Keratinocyte (primary cell): ENCODE measurements at places on chromosomes 2 and 18.

DNA sequence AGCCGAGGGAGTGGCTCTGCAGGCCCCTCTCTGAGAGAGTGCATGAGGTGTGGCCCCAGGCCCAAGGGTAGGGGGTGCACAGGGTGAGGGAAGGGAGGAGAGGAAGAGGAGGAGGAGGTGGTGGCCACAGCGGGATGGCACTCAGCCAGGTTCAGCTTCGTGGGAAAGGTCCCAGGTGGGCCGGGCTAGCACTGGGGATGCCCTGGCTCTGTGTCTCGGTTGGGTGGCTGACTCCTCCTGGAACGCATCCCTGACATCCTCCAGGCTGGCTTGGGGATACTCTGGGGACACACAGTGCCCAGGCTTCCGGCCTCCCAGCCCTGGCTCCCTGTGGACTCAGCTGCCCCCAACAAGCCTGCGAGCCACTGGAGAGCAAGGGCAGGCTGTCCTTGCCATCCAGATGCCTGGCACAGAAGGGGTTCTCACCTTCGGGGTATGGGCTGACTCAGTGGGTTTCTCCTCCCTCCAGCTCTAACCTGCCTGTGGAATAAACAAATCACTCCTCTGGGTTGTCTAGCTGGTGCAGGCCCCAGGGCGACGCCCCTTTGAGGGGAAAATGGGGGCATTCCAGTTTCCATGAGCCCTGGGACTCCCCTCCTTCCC is 582 bp upstream of the ZAP70 start:
- DNase-seq = no peak

DNA sequence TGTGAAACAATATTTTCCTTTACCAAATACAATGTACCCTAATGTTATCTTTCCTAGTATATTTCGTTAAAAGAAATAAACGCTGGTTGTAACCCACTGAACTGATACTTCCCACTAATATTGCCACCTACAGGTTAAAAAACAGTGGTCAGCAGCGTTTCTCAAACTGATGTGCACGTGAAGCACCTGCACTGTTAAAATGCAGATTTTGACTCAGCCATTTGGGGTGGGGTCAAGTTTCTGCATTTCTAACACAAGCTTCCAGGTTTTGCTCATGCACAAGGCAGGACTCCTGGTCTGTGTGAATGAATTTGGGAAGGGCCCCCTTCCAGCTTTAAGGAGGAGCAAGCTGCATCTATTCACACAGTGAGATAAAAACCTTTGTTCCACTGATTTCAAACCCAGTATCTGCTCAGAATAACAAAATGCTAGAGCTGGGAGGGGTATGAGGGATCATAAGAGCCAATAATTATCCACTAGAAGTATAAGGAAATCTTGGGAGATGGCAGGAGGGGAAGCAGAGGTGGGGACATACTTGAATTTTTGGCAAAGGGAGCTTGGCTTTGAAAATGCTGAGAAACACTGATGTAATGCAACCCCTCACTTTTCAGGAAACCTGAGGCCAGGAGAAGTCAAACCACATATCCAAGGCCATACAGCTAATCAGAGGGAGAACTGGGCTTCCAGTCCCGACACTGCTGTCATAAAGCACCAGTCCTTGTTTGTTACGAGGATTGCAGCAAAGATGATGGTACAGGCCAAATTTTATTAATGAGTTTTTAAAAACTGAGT is 116.2 kb downstream of the RBMS1 start:
- DNase-seq = no peak

- DNase-seq = no peak
Observed at GRCh38 chr18:33169218-33169617, 271.3 kb downstream of the CCDC178 start.

- no peak for DNase-seq
Observed at GRCh38 chr18:79528846-79529245, 133.1 kb downstream of the NFATC1 start.

GRCh38 chr2:182652326-182652725 is 63.7 kb upstream of the DNAJC10 start:
- DNase-seq = no peak

DNA sequence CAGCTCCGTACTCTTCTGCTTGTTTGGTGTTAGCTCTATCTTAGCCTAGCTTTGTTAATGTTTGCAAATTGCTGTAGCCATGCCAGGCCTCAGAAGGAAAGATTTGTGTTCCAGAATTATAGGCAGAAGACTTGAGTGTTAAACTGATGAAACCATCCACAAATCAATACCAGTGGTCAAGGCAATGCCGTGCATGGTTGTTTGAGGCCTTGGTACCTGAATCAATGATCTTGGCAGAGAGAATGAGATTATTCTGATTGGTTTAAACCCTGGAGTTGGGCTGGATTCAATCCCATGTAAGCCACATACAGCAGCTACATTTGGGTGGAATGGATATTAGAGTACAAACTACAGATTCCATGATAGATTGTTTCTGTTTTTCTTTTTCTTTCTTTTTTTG is 4.9 kb downstream of the HADHB start:
- no peak for DNase-seq

DNA sequence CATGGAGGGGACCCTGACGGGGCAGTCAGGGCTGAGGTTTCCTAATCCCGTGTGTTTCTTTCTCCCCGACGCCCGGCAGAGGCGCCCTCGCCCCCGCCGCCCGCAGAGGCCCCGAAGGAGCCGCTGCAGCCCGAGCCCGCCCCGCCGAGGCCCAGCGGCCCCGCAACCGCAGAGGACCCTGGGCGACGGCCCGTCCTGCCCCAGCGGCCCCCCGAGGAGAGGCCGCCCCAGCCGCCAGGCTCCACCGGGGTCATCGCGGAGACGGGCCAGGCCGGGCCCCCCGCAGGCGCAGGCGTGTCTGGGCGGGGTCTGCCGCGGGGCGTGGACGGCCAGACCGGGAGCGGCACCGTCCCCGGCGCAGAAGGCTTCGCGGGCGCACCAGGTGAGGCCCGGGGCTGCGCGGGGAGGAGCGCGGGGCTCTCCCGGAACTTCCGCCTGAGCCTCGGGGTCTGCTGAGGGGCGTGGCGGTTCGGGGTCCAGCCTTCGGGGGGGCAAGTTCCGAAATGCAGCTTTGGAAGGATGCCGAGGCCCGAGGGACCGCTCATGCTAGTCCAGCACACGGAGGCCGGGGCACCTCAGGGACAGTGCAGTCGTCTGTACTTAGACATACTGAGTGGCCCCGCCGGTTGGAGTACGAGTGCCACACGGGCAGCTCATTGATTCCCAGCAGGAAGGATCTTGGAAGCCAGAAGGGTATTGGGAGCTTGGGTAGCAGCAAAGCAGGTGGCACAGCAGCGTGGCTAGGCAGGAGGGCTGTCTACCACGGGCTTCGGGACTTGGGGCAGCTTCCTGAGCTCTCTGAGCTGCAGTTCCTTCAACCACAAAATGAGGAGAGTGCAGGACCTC is 60.1 kb downstream of the EMILIN2 start:
- no peak for DNase-seq

- DNase-seq = no peak
Observed at GRCh38 chr2:95313296-95314131, 16.4 kb downstream of the KCNIP3 start.

DNA sequence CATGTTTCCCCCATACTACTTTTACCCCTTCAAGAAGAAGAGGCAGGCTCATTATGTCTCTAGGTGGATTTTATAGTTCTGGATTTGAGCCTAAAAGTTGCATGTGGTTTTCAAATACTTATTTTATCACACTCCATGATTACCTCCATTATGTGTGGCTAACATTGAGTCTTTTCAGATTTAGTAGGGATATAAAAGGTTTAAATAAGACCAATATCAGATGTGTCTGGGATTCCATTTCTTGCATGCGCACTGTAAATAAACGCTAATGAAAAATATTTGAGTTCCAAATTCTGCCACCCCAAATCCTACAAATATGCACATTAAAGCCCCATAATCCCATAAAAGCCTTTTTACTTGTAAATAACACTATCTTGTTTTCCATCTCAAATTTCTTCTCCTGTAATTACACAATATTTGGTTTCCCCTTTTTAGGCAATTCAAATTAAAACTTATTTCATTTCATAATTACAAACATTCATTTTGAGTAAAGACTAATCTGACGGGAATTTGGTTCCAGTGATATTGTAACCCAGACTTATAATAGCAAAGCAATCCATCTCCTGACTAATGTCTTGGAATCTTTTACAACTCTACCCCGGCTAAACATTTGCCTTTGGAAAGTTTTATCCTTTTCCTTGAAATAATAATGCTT is 600.0 kb downstream of the SLC4A3 start:
- DNase-seq = no peak

DNA sequence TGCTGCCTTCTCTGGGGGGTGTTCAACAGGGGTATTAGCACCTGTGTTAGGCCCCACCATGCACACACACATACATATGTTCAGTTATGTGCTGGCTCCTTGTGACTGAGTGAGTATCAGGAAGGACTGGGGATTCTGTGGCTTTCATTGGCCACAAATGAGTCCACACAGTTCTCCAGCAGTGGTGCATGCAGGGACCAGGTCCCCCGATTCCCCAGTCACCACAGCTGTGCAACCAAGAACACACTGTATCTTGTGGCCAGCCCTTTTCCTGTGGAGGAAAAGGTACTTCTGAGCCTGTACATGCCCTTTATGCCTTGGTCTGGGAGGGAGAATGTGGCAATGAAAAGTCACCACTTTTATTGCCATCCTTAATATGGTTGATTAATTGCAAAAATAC is 74.9 kb upstream of the KLF7 start:
- DNase-seq = no peak

- DNase-seq = no peak
Observed at GRCh38 chr2:222521099-222521498, 96.8 kb downstream of the SGPP2 start.

- no peak for DNase-seq
Observed at GRCh38 chr2:74086021-74086420, 61.7 kb downstream of the BOLA3 start.

DNA sequence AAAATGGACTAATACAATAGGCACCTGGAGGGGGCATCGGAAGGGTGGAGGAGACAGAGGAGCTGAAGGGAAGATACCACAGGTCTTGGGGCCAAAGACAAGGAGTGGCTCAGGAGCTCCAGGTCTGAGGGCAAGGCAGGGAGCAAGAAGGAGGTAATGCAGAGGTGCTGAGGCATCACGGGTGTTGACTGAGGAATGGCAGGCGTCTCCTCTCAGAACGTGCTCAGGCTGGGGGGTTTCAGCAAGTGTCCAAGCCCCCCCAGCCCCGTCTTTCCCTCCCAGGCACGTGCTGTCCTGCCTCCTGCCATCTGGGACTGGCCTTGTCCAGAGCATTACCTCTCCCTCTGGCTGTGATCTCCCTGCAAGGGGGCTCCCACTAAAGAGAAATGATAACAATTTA is 265.4 kb downstream of the DCDC2C start:
- no peak for DNase-seq

DNA sequence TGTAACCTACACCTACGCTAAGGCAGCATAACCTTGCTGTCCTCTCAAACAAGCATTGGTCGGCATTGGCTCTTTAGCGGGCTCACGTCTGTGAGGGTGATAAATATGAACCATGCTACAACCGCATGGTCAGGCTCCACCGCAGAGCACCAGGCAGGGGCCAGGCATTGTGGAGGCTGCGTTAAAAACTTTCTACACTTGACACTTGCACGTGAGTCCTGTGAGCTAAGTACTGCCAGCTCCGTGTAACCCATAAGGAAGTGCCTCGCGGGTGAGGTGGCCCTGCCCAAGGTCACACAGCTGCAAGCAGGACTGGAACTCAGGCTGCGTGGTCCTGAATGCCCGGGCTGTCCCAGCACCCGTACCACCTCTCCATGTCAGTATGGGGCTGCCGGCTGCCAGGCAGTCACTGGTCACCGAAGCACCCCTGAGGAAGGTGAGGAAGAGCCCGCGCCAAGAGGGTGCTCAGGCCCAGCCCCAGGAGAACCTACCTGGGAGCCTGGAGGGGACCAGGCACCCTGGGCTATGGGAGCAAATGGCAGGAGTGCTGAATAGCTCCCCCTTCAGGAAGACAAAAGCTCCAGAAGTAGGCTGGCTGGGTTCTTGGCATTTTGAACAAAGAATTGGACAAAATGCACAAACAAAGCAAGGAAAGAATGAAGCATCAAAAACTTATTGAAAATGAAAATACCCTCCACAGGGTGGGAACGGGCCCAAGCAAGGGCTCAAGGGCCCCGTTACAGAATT is 271.1 kb upstream of the RAB6C start:
- no peak for DNase-seq

DNA sequence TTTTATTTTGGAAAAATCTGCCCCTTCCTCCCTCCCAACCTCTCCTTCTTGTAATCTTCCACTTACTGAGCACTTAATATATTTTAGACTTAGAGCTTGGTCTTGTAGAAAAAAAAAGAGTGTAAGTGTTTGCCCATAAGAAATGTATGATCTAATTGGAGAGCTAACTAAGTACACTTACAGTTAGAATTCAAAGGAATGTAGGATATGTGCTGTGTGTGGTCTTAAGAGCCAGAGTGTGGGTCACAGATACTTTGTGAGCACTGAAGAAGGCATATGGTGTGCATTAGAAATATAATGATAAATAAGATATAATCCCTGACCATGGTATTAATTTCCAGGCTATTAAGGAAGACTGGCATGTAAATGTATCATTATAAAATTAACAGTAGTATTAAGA is 91.8 kb upstream of the ZNF521 start:
- no peak for DNase-seq

GRCh38 chr18:79538635-79539034 is 141.0 kb upstream of the CTDP1 start:
- no peak for DNase-seq

DNA sequence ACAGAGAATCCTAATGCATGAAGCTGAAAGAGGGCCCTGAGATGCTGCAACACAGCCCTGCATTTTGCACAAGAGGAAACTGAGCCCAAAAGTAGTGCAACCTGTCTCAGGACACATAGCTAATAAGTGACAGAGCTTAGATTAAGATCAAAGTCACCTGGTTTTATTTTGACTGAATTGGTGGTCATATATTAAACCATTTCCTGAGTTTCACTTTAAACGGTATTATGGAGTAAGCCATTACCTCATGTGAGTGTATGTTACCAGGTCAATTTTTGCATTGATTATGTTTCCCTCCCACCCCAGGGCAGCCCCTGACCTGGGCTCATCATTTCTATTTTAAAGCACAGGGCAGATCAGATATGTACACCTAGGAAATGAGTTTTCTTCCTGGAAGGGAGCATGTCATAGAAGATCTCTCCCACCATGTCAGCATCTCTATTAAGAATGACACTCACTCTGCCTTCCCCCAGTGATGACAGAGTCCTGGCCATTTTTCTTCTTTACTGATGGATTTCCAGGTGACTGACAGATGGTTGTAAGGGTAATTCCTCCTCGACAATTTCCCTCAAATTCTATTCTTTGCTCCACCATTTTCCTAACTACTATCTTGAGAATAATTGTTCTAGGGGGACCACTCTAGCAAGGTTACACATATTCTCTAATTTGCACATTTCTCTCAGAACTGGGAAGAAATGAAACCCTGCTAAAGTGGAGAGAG is 441.3 kb upstream of the SLC14A2 start:
- DNase-seq = no peak

DNA sequence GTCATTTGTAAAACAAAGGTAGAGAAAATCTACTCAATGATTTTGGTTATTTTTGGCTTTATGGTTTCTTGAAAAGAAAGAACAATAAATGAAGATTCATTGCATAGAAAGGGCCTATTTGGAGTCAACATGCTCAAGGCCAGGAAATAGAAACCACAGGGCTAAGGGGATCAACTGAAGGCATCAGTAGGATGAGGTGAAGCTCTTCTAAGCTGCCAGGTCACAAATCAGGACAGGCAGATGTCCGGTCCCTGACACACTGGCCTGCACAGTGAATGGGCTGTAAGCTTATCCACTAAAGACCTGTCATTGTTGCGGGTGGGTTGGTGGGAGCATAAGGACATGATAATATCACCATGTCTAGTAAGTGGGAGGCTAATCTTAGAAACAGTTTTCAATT is 31.6 kb upstream of the RNF138 start:
- no peak for DNase-seq

GRCh38 chr2:98015671-98016070 is 19.9 kb upstream of the TMEM131 start:
- no peak for DNase-seq
